ENCODE measurements at places on chromosomes 16 and 17.

DNA sequence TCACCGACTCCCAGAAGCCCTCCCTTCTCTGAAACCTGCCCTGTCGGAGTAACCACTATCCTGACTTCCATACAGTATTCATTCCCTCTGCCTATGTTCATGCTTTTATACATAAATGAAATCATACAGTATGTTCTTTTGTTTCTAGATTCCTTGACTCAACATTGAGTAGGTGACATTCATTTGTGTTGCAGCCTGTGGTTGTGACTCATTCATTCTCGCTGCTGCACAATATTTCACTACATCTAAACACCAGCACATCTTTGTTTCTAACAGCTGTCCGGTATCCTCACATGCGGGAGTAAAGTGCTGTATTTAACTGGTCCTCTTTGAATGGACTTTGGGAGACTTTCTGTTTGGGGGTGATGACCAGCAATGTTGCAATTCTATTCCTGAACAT, 135.0 kb upstream of the FOXF1 start:
- DNase-seq, result peak; percentile 47

DNA sequence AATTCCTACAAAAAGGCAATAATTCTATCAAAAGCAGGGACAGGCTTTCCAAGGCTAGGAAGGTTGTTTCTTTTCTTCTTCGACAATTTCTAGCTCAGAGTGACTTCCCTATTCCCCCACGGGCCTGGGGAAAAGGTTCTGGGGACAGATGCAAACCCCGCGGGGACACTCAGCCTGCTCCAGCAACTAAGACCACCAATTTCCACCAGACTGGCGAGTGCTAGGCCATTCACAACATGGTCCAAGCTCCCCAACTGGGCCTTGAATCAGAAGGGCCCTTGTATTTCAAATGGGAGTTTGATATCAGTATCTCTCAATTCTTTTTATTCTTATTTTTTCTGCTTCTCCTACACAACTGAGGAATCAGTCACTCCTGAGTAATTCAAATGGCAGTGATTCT, 86.7 kb downstream of the USP31 start:
- no peak for DNase-seq

DNA sequence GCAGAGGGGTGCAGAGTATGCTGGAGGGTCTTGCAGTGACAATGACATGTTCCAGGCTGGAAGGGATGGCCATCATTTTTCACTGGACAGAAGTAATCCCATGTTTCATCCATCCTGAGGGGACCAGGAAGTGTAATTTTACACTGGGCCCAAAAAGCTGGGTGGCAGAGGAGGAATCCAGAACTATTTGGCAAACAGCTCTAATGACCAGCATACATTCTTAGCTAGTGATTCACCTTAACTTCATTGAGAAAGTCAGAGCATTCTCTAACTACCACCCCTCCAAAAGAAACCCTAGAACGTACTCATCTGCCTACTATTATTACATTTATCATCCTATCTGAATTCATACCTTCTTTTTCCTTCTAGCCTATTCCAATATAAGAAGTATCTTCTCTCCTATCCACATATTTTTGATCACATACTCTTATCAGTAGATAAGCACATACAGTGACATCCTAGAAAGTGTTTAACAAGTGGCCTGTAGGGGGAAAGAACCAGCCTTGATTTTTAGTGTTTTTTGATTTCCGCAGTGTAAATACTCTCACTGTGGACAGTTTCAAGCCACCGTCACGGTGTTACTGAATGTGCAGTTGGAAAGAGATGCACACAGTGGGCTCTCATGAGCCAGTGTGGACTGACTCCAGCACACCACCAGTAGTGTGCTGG, 118.1 kb downstream of the FTO start:
- DNase-seq, result peak; percentile 15

DNA sequence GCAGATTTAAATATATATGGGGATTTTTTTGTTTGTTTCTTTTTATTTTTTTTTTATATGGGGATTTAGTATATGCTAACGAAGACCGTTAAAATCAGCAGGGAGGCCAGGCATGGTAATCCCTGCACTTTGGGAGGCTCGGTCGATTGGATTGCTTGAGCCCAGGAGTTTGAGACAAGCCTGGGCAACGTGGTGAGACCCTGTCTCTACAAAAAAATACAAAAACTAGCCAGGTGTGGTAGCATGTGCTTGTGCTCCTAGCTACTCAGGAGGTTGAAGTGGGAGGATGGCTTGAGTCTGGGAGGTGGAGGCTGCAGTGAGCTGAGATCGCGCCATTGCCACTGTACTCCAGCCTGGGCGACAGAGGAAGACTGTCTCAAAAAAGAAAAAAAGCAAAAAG, 22.3 kb upstream of the MEIOC start:
- DNase-seq, result no peak

DNA sequence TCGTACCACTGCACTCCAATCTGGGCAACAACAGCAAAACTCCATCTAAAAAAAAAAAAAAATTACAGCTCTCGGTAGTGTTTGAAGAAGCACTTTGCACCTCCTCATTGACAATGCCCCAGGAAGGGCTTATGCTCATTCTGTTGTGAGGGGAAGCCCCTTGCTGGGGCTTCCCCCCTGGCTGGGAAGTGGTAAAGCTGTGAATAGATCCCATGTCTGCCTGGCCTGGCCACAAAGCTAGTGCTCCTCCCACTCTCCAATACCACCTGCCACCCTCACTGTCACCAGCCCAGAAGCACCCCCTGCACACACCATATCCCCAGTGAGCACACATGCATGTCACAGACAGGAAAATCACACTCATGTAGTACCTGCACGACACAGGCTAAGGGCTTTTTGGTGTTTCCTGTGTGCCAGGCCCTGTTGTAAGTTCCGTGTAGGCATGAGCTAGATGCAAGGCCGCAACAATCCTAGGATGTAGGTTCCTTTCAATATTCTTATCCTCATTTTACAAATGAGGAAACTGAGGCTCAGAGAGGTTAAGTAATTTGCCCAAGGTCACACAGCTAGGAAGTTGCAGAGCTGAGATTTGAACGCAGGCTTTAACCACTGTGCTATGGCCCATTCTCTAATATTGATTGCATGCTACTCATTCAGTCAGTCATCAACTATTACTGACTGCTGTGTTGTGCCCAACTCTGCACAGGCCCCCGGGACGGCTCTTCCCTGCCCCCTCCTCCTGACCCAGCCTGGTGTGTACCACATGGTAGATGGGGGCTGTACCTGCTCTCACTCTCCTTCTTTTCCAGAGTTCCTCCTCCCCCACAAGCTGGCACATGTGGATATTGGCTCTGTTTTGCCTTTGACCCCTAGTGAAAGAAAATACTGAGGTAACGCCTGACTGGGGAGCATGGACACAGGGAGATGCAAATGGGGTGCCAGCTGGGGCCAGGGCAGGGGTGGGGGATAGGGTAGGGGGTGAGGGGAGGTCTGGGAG, 11.9 kb upstream of the COL1A1 start:
- DNase-seq, result no peak

- DNase-seq, result no peak
Measured at GRCh38 chr17:7551396-7551795, 2.5 kb downstream of the TNFSF12 start.

GRCh38 chr17:60947543-60947942, 269.9 kb downstream of the BCAS3 start:
- DNase-seq, result no peak

GRCh38 chr17:57528058-57528451, 217.0 kb downstream of the CCDC182 start:
- DNase-seq, result no peak

GRCh38 chr16:69055008-69055407, 50.4 kb upstream of the HAS3 start:
- no peak for DNase-seq

- DNase-seq, result no peak
Measured at GRCh38 chr17:63652106-63652505, 29.9 kb downstream of the MAP3K3 start.

- no peak for DNase-seq
Measured at GRCh38 chr16:48617104-48617705, 7.2 kb upstream of the N4BP1 start.

DNA sequence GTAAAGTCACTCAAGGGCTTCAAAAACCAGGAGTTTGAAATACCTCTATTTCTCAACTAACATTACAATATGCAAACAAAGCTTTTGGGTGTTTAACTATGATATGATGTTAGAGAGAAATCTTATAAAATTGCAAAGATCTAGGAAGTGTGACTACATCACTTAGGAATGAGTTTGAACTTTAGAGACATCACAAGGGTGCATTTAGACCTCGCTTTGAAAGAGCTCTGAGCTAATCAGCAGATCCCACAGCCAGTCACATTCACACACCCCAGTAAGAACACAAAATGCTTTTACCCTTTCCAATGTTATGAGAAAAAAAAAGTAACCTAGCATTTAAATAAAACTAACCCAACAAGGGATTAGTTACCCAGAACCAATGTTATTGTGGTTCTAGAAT, 45.2 kb downstream of the HYDIN start:
- DNase-seq, result no peak

DNA sequence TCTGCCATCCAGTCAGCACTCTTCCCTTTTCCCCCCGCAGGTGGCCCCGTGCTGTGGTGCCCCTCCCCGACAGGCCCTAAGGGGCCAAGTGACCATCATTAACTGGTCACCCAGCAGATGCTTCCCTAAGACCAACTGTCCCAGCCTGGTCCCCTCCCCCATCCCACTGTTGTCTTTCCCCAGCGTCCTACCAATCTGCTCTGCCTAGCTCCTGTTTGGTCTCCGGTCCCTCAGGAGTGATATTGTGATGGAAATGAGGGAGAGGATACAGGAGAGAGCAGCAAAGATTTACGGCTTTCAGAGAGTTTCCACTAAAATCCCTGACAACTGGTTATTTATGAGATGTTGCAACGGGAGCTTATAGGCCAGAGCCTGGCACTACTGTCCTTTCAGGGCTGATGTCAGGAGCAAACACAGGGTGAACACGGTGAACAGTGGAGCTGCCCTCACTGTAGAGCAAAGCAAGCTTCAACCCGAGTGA, 1.4 kb upstream of the TTLL6 start:
- no peak for DNase-seq

DNA sequence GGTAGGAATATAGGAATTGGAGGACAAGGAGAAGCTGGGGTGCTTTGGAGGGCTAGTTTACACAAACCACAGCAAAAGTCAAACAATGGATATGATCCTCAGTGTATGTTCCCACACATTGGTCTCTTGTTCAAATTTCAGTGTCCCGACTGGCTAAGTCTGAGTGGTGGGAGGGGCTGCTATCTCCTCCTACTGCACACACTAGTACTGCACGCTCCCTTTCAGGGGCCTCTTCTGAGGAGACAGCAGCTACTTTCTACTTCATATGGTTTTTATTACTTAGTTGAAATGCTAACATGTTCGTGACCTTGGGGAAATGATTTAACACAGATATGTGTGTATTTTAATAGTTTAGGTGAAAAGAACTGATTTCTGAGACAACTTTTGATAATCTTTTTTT, 18.8 kb upstream of the KRT10 start:
- DNase-seq, result no peak

Measured in H54 (cell line).